ENCODE measurements at places on chromosomes 5 and 9.

- DNase-seq: no peak
These were observed 17.7 kb upstream of the IL6ST start for GRCh38 chr5:56012281-56012963.

- no peak for DNase-seq
These were observed 219.2 kb upstream of the MAP3K1 start for GRCh38 chr5:56596155-56596554.

- no peak for DNase-seq
These were observed 59.5 kb downstream of the MAST4 start for GRCh38 chr5:66655395-66656324.

- DNase-seq: no peak
These were observed 17.0 kb downstream of the ZBTB34 start for GRCh38 chr9:126877418-126877817.

- no peak for DNase-seq
These were observed 8.6 kb upstream of the PTGES start for GRCh38 chr9:129761293-129761900.

DNA sequence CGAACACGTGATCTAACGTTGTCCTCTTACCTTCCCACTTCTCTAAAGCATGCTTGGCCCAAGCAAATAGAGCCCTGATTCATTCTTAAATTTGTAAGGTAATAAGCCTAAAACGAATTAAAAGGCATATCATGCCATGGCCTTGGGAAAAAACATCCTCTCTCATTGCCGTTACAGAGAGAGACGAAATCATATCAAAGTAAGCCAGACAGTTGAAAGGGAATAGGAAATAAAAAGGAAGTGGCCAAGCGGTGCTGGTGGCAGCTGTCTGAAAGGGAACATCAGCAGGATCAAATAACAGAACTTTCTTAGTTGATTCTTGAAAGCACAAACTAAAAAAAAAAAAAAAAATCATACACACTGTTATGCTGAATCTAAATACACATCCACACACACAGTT, 49.1 kb upstream of the CDH6 start:
- no peak for DNase-seq

GRCh38 chr9:34715639-34716215, 5.8 kb upstream of the CCL21 start:
- no peak for DNase-seq

DNA sequence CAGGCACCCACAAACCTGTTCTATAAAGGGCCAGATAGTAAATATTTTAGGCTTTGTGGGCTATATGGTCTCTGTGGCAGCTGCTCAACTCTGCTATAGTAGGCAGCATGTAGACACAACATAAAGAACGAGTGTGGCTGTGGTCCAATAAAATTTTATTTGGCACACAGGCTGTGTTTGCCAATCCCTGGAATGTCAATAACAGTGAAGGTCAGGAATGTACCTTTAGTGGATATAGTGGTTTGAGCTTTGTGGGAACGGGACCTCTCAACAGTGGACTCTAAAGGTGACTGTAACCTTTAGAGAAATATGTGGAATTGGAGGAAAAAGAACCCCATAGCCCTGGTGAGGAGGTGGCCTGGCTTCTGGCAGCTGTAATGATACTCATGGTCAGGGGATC, 145.2 kb downstream of the MAST4 start:
- DNase-seq: peak; percentile 72

GRCh38 chr5:104199771-104200170, 637.2 kb upstream of the NUDT12 start:
- DNase-seq: no peak

DNA sequence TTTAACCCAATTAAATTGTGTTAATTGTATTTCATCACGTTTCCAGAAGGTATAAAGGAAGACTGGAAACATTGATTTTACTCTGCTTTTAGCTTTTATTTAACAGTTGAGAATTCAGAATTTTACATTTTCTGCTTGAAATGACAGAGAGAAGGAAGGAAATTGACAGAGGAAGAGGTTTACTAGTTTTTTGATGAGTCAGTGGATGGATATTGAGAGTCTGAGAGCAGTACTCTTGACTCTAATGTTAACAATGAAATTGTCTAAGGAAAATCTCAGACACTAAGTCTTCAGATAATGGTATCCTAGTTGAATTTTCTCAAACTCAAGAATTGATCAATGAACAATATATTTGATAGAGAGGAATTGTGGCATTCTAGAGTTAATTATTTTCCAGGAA, 60.6 kb downstream of the IPO11 start:
- no peak for DNase-seq

DNA sequence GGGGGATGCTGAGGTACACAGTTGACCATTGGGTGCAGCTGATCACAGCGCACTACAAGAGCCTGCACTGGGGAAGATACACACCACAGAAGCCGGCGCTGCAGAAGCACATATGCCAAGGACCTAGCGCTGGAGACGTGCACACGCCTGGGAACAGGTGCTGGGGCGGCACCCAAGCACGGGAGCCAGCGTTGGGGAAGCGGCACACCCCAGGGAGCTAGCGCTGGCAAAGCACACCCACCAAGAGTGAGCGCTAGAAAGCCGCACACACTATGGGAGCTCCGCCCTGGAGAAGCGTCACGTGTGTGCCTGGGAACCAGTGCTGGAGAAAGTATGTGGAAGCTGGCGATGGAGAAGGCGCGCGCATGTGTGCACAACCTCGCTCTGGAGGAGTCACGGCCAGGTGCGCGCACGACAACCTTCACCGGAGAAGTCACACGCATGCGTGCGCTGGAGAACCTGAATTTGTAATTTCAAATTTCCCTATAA, 4.5 kb downstream of the FANCC start:
- peak; percentile 89 for DNase-seq

DNA sequence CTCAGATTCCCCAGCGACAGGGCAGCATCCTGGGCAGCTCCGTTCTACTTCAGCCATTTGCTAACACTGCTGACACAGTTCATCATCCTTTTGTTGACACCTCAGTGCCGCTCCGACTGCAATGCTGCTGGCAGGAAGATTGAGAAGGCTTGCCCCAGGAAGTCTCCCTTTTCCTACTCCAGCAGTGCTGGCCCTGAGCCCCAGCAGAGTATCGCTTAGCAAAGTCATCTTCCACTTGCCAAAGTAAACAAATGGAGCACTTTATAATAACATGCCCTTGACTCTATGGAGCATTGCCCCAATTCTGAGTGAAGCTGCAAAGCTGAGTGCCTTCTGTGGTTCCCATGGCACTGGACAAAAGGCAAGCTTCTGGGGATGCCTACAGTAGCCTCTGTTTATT, 32.2 kb downstream of the PRLR start:
- DNase-seq: peak; percentile 79
